NCI-H2107 (cell line): ENCODE measurements at places on chromosomes 5 and 9.

GRCh38 chr5:16701134-16702099 is 84.6 kb upstream of the RETREG1 start:
- DNase-seq = no peak

DNA sequence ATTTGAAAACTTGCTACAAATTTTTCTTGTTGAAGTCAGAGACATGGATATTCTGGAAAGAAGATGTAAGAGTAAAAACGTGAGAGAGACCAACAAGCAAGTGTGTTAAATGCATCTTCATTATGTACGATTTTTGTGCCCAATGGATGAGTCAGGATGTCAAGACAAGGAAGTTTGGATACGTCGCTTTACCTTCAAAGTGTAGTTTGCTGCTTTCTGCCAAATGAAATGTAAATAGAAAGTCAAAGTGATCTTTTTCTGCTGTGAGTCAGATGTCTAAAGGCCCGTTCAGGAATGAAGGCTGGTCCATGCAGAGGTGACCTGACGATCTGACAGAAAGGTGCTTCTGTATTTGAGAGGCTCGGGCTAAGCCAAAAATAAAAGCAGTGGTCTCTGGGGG is 273.1 kb upstream of the PIK3R1 start:
- DNase-seq = no peak

GRCh38 chr9:80040457-80040856 is 468.7 kb downstream of the TLE4 start:
- DNase-seq = no peak

DNA sequence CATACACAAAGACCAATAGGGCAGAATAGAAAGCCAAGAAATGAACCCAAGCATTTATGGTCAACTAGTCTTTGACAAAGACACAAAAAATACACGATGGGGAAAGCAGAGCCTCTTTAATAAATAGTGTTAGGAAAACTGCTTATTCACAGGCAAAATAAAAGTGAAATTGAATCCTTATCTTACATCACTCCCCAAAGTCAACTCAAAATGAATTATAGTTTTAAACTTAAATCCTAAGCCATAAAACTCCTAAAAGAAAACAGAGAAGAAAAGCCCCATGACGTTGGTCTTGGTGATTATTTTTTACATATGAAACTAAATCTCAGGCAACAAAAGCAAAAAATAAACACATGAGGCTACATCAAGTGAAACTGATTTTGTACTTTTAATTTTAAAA is 46.8 kb downstream of the CHSY3 start:
- no peak for DNase-seq

DNA sequence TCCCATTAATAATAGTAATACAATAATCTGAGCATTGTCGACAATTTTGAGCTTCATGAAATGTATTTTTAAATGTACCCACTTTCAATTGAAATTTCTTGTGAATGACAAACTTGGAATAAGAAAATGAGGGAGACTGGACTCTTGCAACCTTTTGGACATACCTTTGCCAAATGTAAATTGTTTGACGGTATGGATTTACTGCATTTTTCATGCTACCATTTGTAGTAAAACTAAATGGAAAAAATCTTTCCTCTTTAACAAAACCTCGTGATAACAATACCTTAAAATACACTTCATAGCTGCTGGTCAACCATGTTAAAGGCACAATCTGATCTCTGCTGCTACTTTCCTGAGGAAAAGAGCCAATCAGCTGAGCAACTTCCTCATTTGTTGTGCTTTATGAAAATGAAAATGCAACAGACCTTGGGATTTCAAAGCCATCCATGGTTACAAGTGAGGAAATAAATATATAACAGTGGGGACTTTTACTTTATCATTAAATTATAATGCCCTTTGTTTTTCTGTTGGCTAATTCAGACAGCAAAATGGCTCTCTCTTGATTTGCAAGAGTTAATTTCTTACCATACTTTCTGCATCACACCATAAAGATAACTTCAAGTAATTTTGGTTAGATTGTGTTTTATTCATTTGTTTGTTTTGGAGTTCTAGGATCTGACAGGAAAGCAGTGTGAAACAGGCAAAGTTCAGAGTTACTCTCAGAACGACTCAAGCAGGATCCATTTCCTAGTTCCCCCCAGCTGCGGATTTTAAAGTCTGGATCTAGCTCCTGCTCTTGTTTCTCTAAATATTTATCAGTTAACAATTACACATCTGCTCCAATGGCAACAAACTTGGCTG is 1.1 kb downstream of the ALDH1A1 start:
- DNase-seq = no peak

DNA sequence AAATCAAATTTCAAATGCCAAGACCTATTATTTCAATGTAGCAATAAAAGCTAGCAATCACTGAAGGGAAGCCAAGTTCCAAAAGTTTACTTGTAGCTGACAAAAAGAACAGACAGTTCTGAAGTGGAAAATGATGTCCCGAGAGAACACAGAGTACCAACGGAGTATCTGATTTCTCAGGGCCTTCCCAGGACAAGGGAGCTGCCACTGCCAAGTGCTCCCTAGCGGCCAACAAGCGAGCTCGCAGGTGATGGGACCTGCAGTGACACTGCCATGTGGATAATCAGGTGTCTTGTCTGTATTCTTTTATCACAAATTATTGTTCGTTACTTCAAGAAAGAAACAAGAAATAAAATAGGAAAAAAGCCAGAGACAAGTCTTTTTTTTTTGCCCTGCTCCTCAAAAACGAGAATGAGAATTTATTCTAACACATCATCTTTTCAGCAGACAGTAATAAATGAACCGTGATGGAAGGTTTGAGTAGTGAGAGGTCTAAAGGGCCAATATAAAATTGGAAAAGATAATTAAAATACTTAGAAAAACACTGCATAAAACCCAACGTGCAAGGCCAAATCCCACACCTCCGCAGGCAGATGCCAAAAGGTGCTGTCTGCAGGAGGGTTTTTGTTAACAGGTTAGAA is 159.4 kb downstream of the MYO10 start:
- DNase-seq = peak; percentile 3

GRCh38 chr9:3342159-3342777 is 183.5 kb downstream of the RFX3 start:
- no peak for DNase-seq

DNA sequence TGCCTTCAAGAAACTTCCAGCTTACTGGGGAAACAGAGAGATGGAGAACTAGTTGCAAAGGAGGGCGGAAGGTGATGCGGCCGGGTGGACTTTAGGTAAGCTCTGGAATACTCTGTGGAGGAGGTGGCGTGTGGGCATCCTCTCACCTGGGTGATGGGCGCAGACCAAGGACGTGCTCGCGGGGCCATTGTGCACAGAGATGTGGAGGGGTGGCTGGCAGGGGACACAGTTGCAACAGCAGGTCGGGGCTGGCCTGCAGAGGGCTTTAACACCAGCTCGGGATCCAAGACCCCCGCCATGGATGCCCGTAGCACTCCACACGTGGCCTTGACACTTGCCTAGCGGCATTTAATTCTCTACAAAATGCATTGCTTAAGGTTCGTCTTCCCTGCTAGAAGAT is 26.6 kb downstream of the IER5L start:
- DNase-seq = no peak

DNA sequence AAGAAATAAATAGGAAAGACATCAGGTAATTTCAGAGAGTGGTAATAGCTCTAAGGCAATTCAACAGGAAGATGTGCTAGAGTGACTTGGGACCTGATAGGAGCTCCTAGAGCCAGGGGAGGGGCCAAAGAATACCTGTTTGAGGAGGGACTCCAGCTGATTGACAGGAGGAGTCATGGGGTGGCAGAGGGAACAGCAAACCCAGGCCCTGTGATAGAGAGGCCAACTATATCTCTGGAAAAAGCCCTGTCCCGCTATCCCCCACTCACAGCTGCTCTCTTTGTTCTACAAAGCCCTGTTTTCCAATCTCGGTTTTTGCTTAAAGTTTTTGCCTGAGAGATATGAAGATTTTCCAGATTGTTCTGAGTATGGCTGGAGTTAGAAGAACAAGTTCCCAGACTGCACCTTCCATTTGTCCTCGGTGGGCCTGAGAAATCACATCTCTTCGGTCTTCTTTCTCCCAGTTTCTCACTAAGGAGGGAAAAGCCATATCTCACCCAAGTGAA is 9.0 kb upstream of the NSD1 start:
- DNase-seq = no peak

GRCh38 chr9:92512622-92513021 is 23.2 kb downstream of the ECM2 start:
- no peak for DNase-seq

DNA sequence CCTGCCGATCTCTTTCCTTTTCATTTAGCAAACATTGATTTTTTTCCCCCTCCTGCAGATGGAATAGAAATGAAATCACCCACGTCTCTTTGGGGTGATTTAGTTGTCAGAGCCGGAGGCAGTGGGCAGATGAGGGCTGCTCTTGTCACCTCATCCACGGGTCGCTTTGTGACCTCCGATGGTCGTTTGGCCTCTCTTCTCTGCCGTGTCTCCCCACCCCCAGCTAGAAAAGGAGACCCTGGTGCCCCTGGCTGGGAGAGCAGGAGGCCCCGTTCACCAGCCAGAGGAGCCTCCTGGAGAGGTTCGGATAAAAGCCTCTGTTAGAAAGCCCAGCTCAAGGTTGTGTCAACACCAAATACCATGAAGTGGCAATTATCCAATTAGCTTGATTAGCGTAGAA is 21.6 kb upstream of the RXRA start:
- DNase-seq = peak; percentile 29

- DNase-seq = no peak
Observed at GRCh38 chr5:147512659-147513379, 3.0 kb upstream of the DPYSL3 start.

- no peak for DNase-seq
Observed at GRCh38 chr9:123925161-123925560, 4.8 kb downstream of the DENND1A start.

DNA sequence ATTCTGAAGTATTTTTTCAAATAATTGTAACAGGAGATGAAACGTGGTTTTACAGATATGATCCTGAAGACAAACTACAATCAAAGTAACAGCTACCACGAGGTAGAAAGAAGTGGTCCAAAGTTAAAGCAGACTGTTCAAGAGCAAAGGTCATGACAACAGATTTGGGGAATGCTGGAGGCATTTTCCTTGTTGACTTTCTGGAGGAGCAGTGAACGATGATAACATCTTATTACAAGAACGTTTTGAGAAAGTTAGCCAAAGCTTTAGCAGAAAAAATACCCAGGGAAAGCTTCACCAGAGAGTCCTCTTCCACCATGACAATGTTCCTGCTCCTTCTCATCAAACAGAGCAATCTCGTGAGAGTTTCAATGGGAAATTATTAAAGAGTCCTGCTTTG is 145.4 kb upstream of the NREP start:
- no peak for DNase-seq

DNA sequence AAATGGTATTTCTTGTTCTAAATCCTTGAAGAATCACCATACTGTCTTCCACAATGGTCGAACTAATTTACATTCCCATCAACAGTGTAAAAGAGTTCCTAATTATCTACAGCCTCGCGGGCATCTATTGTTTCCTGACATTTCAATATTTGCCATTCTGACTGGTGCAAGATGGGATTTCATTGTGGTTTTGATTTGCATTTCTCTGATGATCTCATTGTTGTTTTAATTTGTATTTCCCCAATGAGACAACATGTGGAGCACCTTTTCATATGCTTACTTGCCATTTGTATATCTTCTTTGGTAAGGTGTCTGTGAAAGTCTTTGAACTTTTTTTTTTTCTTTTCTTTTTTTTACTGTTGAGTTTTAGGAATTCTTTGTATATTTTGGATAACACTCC is 473.6 kb downstream of the KCTD16 start:
- DNase-seq = no peak

DNA sequence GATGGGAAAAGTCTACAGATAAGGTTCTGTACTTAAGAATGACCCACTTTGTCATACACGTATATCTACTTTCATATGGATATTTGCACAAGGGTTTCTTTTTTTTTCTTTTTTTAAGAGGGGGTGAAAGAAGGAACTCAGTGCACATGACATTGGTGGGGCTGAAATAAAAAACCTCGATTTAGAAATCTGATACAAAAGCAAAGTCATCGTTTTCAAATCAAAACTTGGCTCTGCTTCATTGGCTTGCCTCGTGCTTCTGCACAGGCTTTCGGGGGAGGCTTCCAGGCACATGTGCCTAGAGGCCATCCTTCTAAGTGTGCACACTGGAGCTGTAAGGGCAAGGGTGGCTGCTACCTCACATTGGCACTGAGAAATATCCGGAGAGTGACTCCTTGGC is 31.1 kb downstream of the PTTG1 start:
- no peak for DNase-seq

DNA sequence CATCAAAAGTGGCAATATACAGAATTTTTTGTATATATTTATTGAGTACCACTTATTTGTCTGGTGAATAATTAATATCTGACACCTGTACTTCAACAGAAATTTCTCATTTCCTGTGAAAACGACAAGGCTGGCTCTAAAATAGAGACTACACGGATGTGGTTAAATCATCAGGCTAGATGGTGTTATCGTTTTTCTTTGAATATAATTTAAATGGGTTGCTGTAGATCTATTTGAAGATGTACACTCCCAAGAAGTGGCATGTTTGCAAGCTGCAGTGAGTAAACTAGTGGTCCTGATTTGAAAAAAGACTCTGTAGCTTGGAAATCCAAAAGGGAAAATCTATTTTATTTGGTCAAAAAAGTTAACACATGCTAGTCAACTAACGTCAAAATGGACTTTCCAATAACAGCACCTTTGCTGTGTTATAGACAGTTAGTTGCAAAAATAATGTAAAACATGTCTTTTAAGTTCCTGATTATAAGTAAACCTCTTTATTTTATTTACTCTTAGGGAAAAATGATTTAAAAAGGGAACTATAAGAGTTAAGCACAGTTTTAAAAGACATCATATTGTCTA is 13.8 kb downstream of the ST8SIA4 start:
- DNase-seq = no peak

DNA sequence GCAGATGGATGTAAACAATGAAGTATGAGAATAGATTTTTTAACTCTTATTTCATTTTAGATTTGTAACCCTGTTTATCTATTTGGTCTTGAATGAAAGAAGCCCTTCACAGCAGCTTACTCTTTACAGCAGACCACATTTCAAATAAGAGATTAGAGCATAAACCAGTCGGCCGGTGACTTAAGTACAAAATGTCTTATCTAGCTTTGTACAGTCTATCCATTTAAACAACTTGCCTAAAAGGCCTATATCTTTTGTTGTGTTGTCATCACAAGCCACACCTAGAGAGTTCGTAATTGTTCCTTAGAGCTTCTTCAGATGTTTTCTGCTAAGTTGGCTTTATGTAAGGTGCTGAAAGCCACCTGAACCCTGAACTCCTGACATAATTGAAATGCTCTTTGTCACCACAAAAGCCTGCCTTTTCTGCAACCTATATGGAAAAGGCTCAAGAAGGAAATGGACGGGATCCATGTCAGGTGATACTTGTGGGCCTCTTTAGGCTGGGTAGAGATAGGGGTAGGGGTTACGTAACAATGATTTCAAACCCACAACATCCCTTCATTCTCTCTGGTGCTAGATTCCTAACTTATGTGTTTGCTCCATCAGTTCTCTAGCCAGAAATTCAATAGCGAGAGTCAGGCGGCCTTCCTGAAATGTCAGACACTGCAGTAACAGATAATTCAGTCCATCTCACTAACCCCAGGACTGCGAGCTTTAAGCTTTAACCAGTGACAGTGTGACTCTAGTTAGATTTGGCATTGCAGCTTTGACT is 162.5 kb downstream of the CD180 start:
- no peak for DNase-seq

GRCh38 chr9:100287186-100287585 is 65.6 kb downstream of the TEX10 start:
- no peak for DNase-seq
